ENCODE measurements at places on chromosomes 1 and 21.
A peak's percentile ranks its signal among the peaks of the same experiment; 100 is the strongest.

DNA sequence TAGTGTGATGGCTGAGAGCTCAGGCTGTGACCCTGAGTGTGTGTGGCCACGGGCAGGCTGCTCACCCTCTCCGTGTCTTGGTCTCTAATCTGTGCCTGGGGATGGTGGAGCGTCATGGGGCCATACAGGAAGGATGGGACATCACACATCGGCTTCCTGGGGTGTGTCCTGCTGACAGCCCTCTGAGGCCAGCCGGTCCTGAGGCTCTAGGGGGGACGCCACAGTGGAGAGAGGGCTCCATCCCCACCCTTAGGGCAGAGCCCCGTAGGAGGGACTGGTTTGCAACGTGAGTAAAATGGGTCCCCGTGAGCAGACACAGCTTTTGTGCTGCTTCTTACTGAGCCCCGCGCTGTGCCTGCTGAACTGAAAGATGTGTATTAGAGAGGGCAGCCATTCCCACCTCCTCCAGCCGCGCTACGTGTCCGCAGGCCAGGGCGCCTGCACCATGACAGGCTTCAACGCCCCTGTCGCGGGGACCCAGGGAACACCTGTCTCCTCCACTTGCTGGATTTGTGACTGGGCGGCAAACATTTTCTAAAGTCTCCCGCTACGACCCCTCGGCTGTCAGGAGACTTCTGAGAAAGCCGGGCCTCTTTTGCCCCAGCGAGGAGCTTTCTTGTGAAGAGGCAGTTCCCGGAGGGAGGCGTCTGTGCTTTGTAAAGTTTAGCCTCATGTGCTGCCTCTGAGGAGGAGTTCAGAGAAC is 8.1 kb downstream of the COL18A1 start:
- H3K27me3 ChIP-seq, result no peaks in the 10 kb centered on the region
- no peak overlapping the region for H3K4me3 ChIP-seq
- peaks cover 25% of the 10 kb centered on the region for H3K4me1 ChIP-seq

DNA sequence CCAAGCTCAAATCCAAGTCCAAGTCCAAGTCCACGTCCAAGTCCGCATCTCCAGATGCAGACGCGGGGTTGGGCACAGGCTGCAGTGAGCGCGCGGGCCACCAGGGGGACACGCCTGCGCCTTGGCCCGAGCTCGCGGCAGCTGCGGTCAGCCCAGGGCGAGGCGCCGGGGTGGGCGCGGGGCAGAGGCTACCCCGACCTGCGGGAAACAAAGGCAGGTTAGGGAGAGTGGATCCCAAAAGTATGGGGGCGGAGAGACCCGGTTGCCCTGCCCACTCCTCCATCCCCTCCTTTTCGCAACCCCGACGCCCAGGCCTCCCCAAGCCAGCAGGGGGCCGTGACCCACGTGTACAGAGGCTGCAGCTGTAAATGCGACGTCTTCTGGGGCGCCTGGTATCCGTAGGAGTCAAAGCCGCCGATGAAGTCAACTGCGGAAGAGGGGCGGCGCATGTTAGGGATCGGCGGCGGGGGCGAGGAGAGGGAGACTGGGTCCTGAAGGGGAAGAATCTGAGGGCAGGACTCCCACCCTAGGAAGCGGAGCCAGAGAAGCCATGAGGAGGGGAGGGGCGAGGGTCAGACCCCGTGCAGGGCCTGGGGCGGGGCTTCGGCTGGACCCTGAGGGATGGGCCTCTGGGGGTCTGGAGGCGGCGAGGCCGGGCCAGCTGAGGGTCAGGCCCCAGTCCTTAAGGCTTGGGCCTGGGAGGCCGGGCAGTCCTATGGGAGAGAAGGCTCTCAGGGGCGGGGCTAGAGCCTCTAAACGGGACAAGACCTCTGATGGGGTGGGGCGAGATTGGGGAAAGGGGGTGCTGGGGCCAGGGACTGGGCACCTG is 58.0 kb downstream of the NKAIN1 start:
- no peak overlapping the region for H3K27ac ChIP-seq
- no peak for DNase-seq
- H3K4me1 ChIP-seq, result no peaks in the 10 kb centered on the region
- H3K4me3 ChIP-seq, result no peak overlapping the region

DNA sequence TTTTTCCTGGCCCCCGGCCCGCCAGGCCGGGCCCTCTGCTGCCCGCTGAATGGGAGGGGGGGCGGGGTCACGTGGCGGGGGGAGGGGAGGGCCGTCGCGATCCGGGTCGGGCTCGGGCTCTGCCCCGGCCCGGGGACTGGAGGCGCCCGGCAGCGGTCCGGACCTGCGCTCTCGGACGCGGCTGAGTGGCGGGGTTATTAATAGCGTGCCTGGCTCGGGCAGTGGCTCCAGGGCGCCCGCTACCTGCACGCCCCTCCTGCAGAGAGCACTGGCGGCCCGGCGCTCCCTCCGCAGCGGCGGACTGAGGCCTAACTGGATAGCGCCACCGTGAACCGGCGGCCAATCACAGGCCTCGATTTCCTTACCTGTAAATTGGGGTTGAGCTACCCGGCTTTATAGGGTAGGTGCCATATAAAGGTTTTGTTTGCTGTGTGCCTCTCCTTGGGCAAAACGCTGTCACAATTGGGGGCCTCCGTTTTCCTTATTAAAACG is 28.1 kb downstream of the AHDC1 start:
- H3K27me3 ChIP-seq, result no peaks in the 10 kb centered on the region
- peak overlapping the region; percentile 89 for H3K27ac ChIP-seq
- H3K4me3 ChIP-seq, result peak overlapping the region; percentile 51
- peak; percentile 72 for DNase-seq

GRCh38 chr1:201095581-201095980 is 16.6 kb downstream of the CACNA1S start:
- no peak overlapping the region for H3K4me3 ChIP-seq
- H3K36me3 ChIP-seq, result no peaks in the 10 kb centered on the region
- no peak overlapping the region for H3K27ac ChIP-seq
- H3K4me1 ChIP-seq, result no peaks in the 10 kb centered on the region

GRCh38 chr1:94614996-94615395 is 73.4 kb upstream of the F3 start:
- no peak for DNase-seq
- H3K27ac ChIP-seq, result no peak overlapping the region
- H3K4me3 ChIP-seq, result no peak overlapping the region
- H3K27me3 ChIP-seq, result no peaks in the 10 kb centered on the region

All from ovary (tissue), 10 donors.